ENCODE measurements at places on chromosomes 12 and 14.

- no peak for DNase-seq
Measured at GRCh38 chr12:99852666-99853065, 132.1 kb downstream of the ANKS1B start.

DNA sequence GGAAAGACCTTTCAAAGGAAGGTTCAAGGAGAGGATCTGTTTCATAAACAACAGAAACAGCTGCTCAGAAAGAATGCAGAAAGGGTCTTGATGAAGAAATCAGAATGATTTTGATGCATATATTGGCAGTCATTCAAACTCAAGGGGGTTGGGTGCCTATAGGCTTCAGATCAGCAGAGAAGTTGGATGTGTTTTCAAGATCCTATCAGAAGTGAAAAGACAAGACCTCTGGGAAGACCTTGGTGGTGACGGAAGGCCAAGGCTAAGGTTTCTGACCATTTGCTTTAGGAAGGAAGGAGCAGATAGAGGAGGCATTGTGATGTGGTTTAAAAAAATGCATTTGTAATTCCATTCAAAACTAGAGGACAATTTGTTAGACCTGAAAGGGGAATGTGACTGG, 15.2 kb upstream of the PTPRB start:
- no peak for DNase-seq

GRCh38 chr14:66140213-66140918, 345.8 kb upstream of the CCDC196 start:
- DNase-seq = no peak

DNA sequence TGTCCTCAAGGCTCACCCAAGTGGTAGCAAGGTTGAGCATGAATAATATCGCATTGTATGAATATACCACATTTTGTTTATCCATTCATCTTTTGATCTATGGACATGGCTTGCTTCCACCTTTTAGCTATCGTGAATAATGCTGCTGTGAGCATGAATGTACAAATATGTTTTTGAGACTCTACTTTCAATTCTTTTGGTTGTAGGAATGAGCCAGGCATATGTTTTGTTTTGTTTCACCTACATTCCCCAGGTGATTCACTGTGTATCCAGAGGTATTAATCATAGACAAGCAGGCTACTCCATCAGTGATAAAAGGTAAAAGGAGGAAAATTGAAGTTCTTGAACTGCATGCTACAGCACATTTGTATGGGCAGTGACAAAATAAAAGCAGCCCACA, 35.8 kb downstream of the CDKL1 start:
- no peak for DNase-seq

- DNase-seq = no peak
Measured at GRCh38 chr12:108117163-108117849, 11.8 kb upstream of the WSCD2 start.

- no peak for DNase-seq
Measured at GRCh38 chr12:1091350-1091749, 100.3 kb downstream of the ERC1 start.

DNA sequence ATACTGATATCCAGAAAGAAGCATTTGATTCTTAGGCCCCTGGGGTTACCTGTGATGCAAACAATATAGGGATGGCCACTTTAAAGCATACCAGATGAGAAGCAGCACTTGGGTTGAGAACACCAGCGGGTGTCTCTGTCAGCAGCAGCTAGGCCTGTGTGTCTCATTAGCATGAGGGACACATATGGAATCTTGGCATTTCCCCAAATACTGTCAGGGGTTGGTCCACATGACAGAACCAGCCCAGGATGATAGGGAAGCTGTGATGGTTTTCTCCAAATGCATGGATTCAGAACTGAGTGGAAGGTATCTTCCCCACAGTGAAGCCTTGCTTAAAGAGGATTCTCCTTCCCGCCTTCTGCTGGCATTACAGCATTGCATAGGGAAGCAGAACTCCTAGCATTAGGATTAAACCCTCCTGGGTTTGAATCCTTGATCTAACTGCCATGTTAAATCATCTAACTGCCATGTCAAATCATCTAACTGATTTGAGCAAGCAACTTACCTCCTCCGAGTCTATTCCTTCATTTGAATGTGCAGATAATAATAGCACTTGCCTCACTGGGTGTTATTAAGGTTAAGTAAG, 111.5 kb upstream of the WSCD2 start:
- no peak for DNase-seq

DNA sequence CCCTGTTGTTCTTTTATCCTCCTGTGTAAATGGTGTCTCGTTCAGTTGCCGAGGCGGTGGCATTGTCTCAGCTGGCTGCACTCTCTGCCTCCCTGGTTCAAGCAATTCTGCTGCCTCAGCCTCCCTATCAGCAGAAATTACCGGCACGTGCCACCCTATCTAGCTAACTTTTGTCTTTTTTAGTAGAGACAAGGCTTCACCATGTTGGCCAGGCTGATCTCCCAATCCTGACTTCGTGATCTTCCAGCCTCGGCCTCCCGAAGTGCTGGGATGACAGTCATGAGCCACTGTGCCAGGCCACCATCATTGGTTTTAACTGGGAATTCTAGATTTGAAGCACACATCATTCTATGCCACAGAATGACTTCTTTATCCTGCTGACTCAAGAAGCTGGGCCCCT, 175.3 kb upstream of the ALG10B start:
- DNase-seq = no peak

DNA sequence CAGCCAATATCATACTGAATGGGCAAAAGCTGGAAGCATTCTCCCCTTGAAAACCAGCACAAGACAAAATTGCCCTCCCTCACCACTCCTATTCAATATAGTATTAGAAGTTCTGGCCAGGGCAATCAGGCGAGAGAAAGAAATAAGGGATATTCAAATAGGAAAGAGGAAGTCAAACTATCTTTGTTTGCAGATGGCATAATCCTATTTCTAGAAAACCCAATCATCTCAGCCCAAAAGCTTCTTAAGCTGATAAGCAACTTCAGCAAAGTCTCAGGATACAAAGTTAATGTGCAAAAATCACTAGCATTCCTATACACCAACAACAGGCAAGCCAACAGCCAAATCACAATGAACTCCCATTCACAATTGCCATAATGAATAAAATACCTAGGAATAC, 21.0 kb upstream of the ANP32D start:
- DNase-seq = no peak

DNA sequence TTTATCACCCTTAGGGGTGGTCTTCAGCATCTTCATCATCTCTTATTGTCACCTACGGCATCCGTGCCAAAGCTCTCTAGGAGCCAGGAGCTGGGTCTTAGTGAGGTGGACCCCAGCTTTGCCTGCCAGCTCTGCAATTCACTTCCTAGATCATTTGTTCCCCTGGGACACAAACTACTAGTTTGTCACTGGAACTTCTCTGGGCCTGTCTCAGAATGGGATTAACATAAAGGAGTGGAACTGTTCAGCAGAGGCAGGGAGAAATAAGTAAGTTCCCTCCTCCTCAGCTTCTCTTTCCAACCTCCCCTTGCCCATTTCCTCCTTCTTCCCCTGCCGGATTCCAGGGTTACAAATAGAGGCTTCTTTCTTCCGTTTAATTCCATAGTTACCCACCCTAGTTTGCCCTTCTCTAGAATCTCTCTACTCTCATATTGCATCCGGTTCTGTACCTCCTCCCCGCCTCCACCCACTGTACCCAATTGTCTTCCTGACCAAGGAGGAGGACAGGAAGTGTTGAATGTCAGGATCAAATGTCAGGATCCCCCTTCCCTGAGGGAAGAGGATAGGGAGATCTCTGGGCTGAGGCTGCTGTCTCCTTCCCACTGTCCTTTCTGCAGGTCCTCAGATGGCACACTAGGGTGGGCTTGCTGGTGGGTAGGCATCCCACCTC, 25.0 kb downstream of the LARP4 start:
- no peak for DNase-seq
